ENCODE measurements at places on chromosomes 5 and 9.

GRCh38 chr9:117403848-117404247, 11.0 kb downstream of the ASTN2 start:
- DNase-seq: no peak

DNA sequence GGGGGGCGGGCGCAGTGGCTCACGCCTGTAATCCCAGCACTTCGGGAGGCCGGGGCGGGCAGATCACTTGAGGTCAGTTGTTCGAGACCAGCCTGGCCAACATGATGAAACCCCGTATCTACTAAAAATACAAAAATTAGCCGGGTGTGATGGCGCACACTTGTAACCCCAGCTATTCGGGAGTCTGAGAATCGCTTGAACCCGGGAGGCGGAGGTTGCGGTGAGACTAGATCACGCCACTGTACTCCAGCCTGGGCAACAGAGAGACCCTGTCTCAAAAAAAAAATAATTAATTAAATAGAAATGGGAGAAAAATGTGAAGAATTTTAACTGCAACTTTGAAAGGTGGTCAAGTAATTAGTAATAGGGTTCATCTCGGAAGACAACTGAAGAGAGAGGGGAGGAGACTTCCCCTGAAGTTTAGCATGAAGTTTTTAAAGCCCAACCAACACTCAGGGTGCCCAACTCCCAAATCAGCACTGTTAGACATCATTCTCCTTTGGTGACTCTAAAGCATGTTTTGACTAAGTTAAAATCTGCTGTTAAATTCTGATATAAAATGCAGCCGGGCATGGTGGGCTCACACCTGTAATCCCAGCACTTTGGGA, 1.4 kb upstream of the CSNK1A1 start:
- DNase-seq: peak; percentile 48

DNA sequence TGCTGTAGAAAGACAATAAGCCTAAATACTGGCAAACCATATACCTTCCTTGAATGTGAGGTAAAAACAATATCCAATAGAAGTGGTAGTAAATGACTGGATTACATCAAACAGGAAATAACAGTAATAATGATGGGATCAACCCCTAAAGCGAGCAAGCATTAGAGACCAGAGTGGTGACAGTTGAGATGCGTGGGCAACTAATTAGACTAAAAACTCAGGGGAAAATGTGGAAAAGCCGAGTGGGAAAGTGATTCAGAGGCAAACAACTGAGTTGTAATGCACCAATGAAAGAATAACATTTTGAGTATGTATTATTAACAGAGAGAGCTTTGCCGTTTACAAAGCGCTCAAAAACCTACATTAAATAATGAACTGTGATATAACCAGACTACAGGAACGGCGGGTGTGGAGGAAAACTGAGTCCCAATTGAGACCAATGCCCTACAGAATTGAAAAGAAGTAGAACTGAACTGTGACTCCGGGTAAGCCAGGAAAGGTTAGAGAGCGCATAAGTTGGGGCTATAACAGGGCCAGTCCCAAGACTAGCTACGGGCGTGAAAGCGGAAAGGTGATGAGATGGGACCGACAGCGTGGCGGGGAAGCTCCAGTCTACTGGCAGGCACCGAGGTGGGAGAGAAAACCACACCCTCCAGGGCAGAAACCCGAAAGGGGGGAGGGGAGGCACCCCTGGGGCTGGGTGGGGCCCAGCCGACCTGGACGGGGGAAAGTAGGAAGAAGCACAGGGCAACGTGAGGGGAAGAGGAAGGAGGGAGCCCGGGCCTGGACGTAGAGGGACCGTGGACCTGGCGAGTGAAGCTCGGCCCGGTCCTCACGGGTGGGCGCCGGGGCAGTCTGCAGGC, 592 bp downstream of the UBAP2 start:
- DNase-seq: peak; percentile 9

- peak; percentile 88 for DNase-seq
Observed at GRCh38 chr5:156391139-156391538, 64.2 kb downstream of the SGCD start.

DNA sequence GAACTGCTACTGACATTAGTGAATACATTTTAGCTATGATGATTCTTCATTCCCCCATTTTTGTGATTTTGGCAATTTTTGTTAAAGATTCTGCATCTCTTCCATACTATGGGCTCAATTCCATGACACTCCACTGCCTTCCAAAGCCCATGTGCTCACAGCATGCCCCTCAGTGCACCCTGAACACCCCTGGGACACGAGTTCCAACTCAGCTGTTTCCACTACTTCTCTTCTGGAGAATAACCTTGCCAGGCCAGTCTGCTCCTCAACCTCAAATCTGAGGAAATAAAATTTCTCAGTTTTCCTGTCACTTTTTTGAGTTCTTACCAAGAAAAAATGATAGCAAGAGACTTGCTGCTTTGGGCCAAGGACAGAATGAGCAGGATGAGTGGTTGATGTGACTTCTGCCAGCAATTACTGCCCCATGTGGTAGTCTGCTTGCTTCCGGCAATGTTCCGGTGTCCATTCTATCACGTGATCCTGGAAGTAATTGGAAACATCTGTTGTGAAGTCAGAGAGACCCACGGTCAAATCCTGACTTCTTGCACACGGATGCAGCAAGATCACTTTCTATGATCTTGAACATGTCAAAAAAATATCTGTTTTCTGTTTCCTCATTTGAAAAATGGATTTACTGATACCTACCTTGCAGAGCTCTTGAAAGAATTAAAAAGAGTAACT, 58.3 kb downstream of the EGFLAM start:
- peak; percentile 76 for DNase-seq

GRCh38 chr5:132099076-132099748, 25.6 kb downstream of the CSF2 start:
- no peak for DNase-seq

DNA sequence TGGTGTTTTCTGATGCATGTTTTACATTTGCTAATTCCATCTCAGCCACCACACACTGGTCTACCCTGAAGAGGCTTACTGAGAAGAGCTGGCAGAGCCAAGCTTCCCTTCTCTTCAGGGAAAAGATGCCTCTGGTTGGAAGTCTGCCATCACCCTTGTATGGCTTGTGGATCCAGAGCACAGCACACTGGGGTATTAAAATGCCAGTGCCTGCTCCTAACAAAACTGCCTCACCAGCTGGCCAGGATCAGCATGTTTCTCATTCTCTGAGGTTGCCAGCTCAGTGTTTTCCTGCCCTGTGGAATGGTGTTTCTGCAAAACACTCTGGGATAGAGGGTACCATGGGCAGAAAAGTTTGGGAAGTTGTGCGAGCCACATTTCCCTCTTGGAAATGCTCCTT, 31.6 kb upstream of the ZNF618 start:
- peak; percentile 53 for DNase-seq

- peak; percentile 1 for DNase-seq
Observed at GRCh38 chr5:153223376-153223775, 267.1 kb upstream of the GRIA1 start.

DNA sequence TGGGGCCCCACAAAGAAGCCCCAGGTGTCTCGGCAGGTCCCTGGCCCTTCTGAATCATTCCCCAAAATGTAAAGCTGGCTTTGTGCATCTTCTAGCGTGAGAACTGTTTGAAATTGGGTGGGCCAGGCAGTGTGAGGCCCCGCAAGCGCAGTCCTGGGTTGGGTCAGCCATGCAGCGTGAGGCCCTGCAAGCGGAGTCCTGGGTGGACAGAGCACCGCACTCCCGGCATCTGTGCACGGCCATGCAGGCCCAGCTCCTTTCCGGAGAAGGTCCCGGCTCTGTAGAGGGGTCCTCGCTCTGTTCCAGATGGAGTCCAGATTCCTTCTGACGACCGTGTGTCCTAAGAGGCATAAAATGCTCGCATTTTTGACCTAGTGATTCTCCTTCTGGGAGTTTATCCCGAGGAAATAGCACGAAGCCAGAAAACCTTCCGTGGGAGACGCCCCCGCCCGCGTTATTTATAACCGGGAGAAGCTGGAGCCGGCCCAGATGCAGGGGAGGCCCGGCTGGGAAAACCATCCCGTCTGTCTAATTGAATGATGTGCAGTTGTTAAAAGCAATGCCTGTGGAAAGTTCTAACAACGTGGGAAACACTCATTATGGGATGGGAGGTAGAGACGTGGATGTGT, 19.4 kb upstream of the NOTCH1 start:
- DNase-seq: no peak

GRCh38 chr9:90979138-90979551, 177.5 kb downstream of the SYK start:
- DNase-seq: no peak

GRCh38 chr5:38782180-38782835, 63.5 kb upstream of the OSMR start:
- DNase-seq: no peak

DNA sequence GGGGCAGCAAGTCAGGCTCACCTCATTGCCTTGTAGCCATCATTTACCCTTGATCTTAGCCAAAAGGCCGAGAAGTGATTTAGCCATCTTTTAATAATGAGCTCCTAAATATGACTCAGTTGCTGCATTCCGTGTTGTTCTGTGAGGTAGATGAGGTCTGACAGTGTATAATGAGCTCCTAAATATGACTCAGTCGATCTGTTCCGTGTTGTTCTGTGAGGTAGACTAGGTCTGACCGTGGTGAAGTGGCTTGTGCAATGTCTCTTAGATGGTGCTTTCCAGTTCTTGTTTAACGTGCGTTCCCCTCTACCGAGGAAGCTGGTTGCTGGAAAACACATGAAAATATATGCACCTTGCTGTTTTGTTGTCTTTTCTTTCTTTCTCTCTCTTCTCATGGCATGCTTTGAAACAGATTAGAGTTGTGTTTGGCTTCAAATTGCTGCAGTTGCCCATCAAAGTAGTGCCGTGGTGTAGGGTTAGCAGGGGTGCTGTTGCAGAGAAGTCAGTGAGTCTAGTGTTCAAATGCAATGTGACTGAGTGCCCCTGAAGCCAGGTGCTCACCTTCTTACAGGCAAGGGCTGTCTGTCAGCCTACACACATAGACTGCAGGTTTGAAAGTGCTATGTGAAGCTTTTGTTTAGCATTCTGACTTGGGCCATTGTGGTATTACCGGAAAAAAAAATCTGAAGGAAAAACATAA, 118.6 kb downstream of the KDM4C start:
- DNase-seq: no peak

DNA sequence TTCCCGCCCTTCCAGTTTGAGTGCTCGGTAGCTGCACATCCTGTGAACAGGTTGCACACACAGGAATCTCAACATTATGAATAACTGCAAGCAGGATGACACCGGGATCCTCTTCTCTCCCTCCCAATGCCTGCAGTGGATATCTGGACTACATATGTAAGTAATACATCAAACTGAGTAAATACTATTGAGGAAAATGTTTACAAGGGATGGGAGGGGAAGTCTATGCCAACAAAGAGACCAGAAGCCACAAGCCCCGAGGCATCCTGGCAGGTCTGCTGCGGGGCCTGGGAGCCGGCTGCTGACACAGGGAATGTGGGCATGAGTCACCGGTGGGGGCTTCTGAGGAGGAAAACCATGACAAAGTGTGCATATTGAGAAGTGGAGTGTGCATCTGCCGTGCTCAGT, 8.6 kb upstream of the ANKRD33B start:
- peak; percentile 84 for DNase-seq

- no peak for DNase-seq
Observed at GRCh38 chr9:90022474-90022873, 417.7 kb downstream of the GADD45G start.

DNA sequence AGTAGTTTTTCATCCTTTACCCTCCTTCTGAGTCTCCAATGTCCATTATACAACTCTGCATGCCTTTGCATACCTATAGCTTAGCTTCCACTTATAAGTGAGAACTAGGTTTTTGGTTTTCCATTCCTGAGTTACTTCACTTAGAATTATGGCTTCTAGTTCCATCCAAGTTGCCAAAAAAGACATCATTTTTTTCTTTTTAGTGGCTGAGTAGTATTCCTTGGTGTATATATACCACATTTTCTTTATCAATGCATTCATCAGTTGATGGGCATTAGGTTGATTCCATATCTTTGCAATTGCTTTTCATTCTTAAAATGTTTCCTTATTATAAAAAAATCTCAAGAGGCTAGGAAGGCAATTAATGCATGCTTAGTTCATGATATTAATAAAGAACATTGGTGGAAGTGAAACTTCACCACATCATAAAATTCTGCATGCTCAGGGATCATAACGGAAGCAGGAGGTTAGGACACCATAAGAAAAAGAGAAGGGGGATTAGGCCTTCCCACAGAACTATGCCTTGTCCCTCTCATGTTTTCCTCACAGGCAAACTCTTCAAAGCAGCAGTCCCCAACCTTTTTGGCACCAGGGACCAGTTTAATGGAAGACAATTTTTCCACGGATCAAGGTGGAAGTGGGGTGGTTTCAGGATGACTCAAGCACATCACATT, 105.2 kb downstream of the FRMD3 start:
- no peak for DNase-seq

GRCh38 chr9:122398371-122398924, 27.6 kb downstream of the PTGS1 start:
- DNase-seq: no peak

DNA sequence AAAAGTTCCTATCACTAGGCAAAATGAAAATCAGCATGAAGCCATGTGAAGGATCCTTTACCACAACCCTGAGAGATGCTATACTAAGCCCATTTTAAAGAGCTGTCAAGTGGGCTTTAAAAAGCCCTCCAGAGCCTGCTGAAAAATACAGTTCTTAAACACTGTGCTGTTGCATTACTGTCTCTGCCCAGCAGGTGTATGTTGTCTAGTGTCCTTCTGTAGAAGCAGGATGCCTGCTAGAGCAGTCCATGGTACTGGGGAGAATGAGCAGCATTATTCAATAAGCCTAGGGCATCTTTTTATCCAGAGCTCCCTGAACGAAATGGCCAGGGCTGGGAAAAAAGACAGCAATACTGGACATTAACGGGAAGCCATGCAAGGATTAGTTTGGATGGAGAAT, 126.2 kb upstream of the PLCXD3 start:
- peak; percentile 4 for DNase-seq

DNA sequence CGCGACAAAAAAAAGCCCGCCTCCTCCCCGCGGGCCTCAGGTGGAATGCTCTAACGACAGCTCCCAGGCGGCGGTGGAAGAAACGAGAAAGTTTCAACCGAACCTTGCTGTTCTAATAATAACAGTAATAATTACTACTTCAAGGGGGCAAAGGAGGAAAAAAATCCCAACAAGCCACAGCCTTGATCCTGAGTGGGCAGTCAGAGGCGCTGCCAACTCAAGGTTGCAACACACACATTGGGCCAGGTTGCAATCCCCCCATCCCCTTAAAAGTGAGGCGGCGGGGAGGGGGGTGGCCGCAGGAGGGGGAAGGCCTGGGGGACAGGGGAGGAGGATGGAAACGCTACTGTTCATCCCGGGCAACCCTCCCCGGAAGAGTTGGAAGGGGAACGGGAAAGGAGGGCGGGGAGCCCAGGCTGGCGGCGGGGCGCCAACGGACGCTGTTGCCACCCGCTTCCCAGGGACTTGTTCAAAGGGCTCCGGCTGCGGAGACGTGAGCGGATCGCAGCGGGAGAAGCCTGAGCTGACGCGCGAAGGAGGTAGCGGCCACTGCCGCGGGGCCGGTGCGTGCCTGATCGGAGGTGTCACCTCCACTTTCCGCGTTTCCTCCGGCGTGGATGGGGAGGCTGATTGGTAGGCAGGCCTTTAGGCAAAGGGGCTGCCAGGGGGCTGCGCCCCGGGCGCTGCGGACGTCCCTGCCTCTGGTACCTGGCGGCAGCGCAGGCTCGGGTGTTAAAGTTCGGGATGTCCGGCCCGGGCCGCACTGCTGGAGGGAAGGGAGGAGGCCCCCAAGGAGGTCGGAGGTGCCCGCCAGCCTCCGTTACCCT, 647 bp downstream of the SMARCA2 start:
- peak; percentile 35 for DNase-seq

- DNase-seq: peak; percentile 20
Observed at GRCh38 chr5:80763873-80764647, 109.3 kb upstream of the DHFR start.

- no peak for DNase-seq
Observed at GRCh38 chr9:137169896-137170358, at the start of gene LRRC26. LRRC26 (minus strand) TSS chr9:137170051; CDS start chr9:137169943, 108 bp downstream.

- no peak for DNase-seq
Observed at GRCh38 chr9:87944682-87945081, 26.9 kb downstream of the SPATA31C1 start.

Measured in fibroblast of skin of scalp (primary cell).